A549 treated with GW870086 at 1 μM for 4 hours (cell line): ENCODE measurements at places on chromosomes 6 and 20. TPM values are rescaled to one million over a fixed set of nuclear protein-coding genes. Genes with fewer than 3 reads are reported as not detected.

MCHR2 gene
- total RNA-seq = not detected in 5 replicates

TREM1 gene
- total RNA-seq = 0.22 to 0.48 TPM (median 0.32 TPM) in 4 of 5 replicates, not detected in the other

PCNA gene
- total RNA-seq = 376 to 399 TPM (median 382 TPM) in 5 replicates

HLA-DPA1 gene
- not detected in 5 replicates for total RNA-seq

TFAP2C gene
- total RNA-seq = 13.5 to 16.3 TPM (median 15.6 TPM) in 5 replicates

PLCB4 gene
- total RNA-seq = 13.6 to 17.9 TPM (median 16.3 TPM) in 5 replicates

RFX6 gene
- total RNA-seq = not detected in 5 replicates

OPRM1 gene
- total RNA-seq = not detected in 5 replicates

NKAIN4 gene
- 5.2 to 8.2 TPM (median 6.0 TPM) in 5 replicates for total RNA-seq

FAM209B gene
- total RNA-seq = 0.21 to 0.72 TPM (median 0.48 TPM) in 5 replicates

ACTL10 gene
- 0.06 to 0.07 TPM (median 0.06 TPM) in 3 of 5 replicates, not detected in the others for total RNA-seq

TGM3 gene
- total RNA-seq = 0.05 TPM in 1 of 5 replicates, not detected in the others

KIF13A gene
- 17.6 to 21.4 TPM (median 19.3 TPM) in 5 replicates for total RNA-seq

FNDC11 gene
- total RNA-seq = 0.13 to 0.54 TPM (median 0.21 TPM) in 5 replicates

PHACTR3 gene
- 0.06 to 0.32 TPM (median 0.16 TPM) in 5 replicates for total RNA-seq

GPX5 gene
- not detected in 5 replicates for total RNA-seq

SLC17A2 gene
- not detected in 5 replicates for total RNA-seq
